ENCODE measurements at places on chromosomes 6 and 20.

DNA sequence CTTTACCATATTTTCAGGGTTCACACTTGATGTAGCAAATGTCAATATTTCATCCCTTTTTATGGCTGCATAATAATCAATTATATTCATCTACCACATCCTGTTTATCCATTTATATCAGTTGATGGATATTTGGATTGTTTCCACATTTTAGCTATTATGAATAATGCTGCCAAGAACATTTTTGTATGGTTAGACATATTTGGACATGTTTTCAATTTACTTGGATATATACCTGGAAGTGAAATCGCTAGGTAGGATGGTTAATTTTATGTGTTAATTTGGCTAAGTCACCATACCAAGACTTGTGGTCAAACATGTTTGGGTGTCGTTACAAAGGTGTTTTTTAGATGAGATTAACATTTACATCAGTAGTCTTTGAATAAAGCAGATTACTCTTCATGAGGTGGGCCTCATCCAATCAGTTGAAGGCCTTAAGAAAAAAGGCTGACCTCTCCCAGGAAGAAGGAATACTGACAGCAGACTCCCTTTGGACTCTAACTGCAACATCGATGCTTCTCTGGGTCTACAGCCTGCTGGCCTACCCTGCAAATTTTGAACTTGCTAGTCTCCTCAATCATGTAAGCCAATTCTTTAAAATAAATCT is 196.5 kb downstream of the BACH2 start:
- DNase-seq, result no peak

- no peak for DNase-seq
These were observed 307.5 kb downstream of the EYS start for GRCh38 chr6:65399355-65400084.

- DNase-seq, result no peak
These were observed 25.6 kb downstream of the SIRPA start for GRCh38 chr20:1920826-1921225.

- no peak for DNase-seq
These were observed 482.3 kb upstream of the SOX4 start for GRCh38 chr6:21111093-21111725.

DNA sequence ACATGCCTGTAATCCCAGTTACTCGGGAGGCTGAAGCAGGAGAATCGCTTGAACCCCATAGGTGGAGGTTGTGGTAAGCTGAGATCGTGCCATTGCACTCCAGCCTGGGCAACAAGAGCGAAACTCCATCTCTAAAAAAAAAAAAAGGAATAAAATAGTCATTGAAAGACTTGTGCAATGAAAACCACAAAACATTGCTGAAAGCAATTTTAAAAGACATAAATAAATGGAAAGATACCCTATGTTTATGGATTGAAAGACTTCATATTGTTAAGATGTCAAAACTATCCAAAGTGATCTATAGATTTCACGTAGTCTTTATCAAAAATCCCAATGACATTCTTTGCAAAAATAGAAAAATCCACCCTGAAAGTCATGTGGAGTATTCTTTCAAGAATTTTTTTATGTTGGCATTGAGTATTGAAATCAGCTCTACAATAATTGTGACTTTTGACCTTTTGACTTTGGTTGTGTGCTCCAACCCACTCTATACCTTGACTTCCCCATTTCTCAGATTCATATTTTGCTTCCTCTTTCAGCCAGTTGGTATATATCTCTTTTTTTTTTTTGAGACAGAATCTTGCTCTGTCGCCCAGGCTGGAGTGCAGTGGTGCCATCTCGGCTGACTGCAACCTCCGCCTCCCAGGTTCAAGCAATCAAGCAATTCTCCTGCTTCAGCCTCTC is 45.5 kb upstream of the SLC23A2 start:
- no peak for DNase-seq

DNA sequence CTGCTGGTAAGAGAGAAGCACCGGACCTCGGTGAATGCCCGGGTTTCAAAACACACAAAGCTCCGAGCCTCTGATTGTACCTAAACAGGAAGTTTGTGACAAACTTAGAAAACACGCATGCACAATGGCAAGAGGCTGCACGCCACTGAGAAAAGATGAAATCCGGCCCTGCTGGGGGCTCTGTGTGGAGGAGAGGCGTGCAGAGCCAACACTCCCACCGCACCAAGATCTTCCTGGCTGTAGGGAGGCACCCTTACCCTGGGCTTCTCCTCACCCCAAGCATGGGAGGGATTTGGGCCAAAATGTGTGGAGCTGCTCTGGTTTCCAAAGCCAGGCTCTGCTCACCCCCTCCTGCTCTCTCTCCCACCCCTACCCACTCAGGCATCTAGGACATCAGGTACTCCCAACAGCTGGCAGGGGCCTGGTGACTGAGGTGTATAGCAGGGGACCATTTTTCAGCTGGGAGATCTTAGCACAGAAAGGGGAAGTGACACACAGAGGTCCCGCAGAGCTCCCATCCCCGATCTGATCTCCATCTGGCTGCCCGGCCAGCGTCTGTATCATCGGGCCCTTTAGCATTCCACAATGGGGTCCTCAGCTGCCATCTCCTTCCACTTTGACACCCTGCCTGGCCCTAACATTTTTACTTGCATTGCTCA is 84.2 kb downstream of the TRERF1 start:
- DNase-seq, result no peak

- DNase-seq, result no peak
These were observed 97.8 kb downstream of the PLEKHG1 start for GRCh38 chr6:150697515-150697914.

DNA sequence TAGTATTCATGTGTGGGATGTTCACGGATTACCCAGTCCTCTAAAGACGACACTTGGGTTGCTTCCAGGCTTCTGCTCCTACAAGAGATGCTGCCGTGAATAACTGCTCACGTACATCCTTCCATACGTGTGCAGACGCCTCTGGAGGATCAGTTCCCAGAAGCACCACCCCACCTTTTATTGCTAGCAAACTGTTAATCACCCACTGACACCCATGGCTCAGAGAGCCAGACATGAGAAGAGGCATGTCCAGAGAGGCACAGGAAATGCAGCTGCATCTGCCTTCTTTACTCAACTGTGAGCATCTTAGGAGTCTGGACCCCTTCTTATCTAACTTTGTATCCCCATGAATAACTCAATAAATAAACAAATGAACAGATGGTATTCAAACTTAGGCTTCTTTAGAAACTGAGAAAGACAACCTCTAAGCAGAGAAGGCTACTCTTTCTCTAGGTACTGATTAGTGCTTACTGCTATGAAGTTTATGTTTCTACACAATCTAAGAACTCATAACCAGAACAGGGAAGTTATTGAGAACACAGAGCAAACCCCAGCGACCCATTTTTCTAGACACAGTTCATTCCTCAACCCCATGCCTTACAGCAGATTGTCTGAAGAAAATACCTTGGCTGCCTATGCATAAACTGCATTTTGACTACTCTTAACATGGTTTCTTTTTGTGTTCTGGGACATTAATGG is 228.7 kb upstream of the RREB1 start:
- no peak for DNase-seq

- DNase-seq, result no peak
These were observed 2.0 kb upstream of the SHLD1 start for GRCh38 chr20:5748246-5748645.

- no peak for DNase-seq
These were observed 9.5 kb upstream of the THBD start for GRCh38 chr20:23059001-23059400.

Measured in mucosa of gallbladder (tissue), 1 donor.